ENCODE measurements at places on chromosomes 4 and X.
A peak's percentile ranks its signal among the peaks of the same experiment; 100 is the strongest.

DNA sequence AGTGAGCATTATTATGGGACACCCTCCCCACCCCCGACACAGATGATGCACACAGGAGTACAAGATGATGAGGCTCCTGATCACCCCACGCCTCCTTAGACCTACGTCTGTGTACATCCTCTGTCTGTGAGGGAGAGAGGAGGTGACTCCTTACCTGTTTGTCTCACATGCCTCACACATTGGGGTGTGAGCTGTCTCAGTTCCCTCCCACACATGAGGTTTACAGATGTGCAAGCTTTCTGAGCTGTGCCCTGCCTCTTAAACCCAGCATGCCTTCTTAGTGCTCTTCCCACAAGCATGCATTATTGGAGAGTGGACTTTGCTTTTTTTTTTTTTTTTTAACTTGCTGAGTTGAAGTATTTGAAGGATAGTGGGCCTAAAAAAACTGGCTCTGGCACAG is 76.7 kb downstream of the CLCN5 start:
- no peak overlapping the region for H3K4me3 ChIP-seq
- H3K4me1 ChIP-seq = no peaks in the 10 kb centered on the region
- H3K36me3 ChIP-seq = no peaks in the 10 kb centered on the region
- DNase-seq = no peak
- H3K27me3 ChIP-seq = no peaks in the 10 kb centered on the region
- H3K27ac ChIP-seq = no peak overlapping the region

GRCh38 chr4:165668694-165669093 is 204.3 kb upstream of the TLL1 start:
- no peaks in the 10 kb centered on the region for H3K27me3 ChIP-seq
- no peak overlapping the region for H3K4me3 ChIP-seq
- H3K4me1 ChIP-seq = no peaks in the 10 kb centered on the region
- H3K27ac ChIP-seq = no peak overlapping the region
- no peak for DNase-seq

GRCh38 chr4:14151101-14151500 is 523.6 kb upstream of the BOD1L1 start:
- H3K27me3 ChIP-seq = no peaks in the 10 kb centered on the region
- H3K4me1 ChIP-seq = no peaks in the 10 kb centered on the region
- H3K4me3 ChIP-seq = no peak overlapping the region
- no peak for DNase-seq
- H3K27ac ChIP-seq = no peak overlapping the region

DNA sequence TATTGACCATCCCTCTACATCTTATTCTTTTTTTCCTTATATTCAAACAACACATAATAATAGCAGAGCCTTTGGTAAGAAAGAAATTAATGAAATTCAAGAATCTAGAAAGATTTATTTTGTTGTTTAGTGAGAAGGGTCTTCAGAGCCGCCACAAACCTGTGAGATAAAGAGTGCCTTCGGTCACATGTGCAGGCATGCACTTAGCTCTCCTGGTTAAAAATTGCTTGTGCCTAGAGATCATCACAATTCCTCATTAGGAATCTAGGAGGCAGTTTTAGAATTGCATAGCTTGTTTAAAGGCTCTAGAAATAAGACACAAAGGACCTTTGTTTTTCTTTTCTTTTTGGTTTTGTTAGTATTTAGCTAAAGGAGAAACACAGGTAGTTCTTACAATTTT is 1948.4 kb upstream of the IGFBP7 start:
- DNase-seq = no peak
- H3K27me3 ChIP-seq = no peaks in the 10 kb centered on the region
- no peak overlapping the region for H3K27ac ChIP-seq
- H3K4me1 ChIP-seq = no peaks in the 10 kb centered on the region
- no peaks in the 10 kb centered on the region for H3K36me3 ChIP-seq

- peak; percentile 60 for DNase-seq
- H3K4me1 ChIP-seq = peaks cover 29% of the 10 kb centered on the region
- no peaks in the 10 kb centered on the region for H3K27me3 ChIP-seq
Observed at GRCh38 chrX:153934762-153935325, at the start of gene NAA10. Gene NAA10, minus strand, starts transcription at chrX:153935037. Its CDS starts 133 bp downstream, at chrX:153934904.

DNA sequence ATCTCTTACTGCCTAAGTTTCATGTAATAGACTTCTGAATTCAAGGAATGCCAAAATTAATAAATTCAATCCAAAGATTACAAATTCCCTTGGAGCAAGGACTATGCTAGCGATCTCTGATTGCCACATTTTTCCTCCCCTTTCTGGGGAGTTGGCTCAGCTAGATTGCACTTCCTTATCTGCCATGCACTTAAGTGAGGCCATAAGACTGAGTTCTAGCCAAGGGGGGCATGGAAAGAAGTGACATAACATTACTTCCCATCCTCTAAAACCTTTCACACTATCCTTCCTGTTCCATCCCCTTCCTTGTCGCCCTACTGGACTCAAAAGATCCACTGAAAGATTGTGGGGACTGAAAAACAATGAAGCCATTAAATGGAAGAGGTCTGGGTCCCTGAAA is 53.8 kb upstream of the TXK start:
- H3K4me3 ChIP-seq = no peak overlapping the region
- no peak for DNase-seq
- H3K36me3 ChIP-seq = no peaks in the 10 kb centered on the region
- H3K27me3 ChIP-seq = no peaks in the 10 kb centered on the region

- no peaks in the 10 kb centered on the region for H3K27me3 ChIP-seq
- H3K36me3 ChIP-seq = peaks cover 6% of the 10 kb centered on the region
- no peaks in the 10 kb centered on the region for H3K4me1 ChIP-seq
- DNase-seq = no peak
Observed at GRCh38 chrX:55919367-55920221, 202.0 kb downstream of the RRAGB start.

All from activated CD4-positive, alpha-beta memory T cell treated with anti-CD3 and anti-CD28 coated beads, Interleukin-2, amount 10 ng/mL, durations not matched to agents 7 days and 5 days (primary cell).